HAP-1 (cell line): ENCODE measurements at places on chromosomes 12 and 14.

- no peak for DNase-seq
These were observed 105.1 kb downstream of the ARF6 start for GRCh38 chr14:49997991-49998390.

- no peak for DNase-seq
These were observed 37.5 kb upstream of the FZD10 start for GRCh38 chr12:130124605-130125244.

DNA sequence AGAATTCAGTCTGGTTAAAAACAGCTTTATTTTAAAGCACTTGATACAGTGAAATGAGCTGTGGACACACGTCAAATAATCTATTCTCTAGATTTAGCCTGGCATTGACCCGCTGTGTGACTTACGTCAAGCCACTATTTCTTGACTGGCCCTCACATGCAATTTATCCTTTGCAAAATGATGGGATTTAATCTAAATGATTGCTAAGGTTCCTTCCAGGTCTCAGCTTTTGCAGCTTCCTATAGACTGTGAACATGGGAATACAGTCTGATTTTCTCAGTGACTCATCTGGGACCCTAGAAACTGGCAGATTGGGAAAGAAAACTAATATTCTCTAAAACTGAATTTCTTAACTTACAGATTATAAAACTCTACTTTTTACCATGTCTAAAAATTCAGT, 409.1 kb downstream of the RAD51B start:
- no peak for DNase-seq

DNA sequence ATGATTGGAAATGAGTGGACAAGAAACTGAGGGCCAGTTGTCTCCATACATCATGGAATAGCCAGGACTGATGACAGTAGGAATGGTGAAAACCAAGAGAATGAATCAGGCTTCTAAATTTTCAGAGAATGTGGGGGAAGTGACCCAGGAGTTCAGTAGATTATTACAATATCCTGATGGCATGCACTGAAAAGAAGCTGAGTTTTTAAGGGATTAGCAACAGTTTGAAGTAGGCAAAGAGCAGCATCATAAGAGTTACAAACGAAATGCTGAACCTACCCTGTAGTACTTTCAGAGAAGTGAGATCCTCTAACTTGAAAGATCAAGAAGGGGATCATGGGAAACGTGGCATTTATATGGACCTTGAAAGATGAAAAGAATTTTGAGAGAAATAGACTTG, 13.2 kb downstream of the SLC2A14 start:
- DNase-seq = no peak

- no peak for DNase-seq
These were observed 350.4 kb downstream of the TRHDE start for GRCh38 chr12:72622556-72622955.

- no peak for DNase-seq
These were observed 5.0 kb downstream of the TIGAR start for GRCh38 chr12:4325966-4326365.

DNA sequence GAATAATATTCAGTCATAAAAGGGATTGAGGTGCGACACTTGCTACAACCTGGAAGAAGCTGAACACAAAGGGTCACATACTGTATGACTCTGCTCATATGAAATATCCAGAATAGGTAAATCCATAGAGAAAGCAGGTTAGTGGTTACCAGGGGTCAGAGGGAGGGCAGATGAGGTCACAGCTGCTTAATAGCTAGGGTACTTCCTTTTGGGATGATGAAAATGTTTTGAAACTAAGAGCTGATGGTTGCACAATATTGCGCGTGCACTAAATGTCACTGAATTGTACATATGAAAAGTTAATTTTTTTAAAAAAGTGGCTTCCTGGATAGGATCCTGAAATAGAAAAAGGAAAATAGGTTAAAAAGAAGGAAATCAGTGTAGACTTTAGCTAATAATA, 23.8 kb downstream of the NEUROD4 start:
- no peak for DNase-seq

- DNase-seq = no peak
These were observed 91.1 kb downstream of the SCARB1 start for GRCh38 chr12:124772289-124773170.

DNA sequence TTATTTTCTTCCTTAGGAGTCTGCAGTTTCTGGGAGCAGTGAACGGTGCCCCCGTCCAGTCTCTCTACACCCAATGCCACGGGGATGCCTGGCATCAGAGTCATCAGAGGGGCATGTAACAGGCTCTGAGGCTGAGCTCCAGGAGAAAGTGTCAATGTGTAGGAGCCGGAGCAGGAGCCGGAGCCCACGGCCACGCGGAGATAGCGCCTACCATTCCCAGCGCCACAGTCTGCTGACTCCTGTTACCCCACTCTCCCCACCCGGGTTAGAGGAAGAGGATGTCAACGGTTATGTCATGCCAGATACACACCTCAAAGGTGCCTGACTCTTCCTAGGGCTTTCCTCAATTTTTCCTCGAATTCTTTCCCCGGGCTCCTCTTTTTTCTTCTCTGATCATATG, 3.3 kb upstream of the PA2G4 start:
- no peak for DNase-seq

DNA sequence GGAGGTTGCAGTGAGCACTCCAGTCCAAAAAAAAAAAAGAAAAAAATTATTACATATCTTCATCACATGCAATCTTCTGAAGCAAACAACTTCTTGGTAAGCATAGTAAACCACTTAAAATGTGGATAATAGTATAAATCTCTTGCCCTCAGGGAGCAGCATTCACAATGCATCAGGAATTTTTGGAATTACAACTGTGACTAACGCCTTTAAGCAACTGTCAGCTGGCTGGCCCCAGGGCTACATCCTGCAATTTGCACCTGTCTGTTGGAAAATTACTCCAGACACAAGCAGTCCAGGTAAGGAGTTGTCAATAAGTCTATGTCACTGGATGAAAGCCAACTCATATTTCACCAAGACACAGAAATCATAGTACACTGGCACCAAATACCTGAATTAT, 5.5 kb upstream of the SLC7A7 start:
- no peak for DNase-seq
